ENCODE measurements at places on chromosomes 5 and 9.
A peak's percentile ranks its signal among the peaks of the same experiment; 100 is the strongest.

GRCh38 chr5:145591578-145591977 lies 243.6 kb downstream of the PRELID2 start:
- no peak for DNase-seq

GRCh38 chr9:92476962-92477361 lies 5.3 kb downstream of the ASPN start:
- no peak for DNase-seq

- DNase-seq = peak; percentile 22
Measured at GRCh38 chr9:124511426-124511840, 4.2 kb upstream of the NR5A1 start.

GRCh38 chr5:132103332-132103951 lies 29.9 kb downstream of the CSF2 start:
- peak; percentile 81 for DNase-seq

DNA sequence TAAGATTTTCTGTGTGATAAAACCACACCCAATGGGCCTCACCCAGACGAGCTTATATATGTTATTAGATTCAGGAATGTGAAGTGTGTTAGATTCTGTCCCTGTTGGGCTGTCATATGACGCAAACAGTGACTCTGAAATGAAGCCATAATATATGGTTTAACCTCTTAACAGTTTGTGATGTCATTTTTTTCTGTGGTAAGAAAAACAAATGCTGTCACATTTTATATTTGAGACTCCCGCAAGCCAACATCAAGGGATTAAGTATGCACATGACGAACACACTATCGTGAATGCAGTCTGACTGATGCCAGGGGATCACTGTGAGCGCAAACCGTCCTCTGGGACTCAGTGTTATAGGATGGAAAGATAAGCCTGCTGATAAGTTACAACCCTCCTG lies 321.7 kb downstream of the SH3GL2 start:
- DNase-seq = no peak

GRCh38 chr9:122332083-122332482 lies 38.7 kb upstream of the PTGS1 start:
- no peak for DNase-seq

- DNase-seq = no peak
Measured at GRCh38 chr5:42586625-42587024, 163.4 kb downstream of the GHR start.

DNA sequence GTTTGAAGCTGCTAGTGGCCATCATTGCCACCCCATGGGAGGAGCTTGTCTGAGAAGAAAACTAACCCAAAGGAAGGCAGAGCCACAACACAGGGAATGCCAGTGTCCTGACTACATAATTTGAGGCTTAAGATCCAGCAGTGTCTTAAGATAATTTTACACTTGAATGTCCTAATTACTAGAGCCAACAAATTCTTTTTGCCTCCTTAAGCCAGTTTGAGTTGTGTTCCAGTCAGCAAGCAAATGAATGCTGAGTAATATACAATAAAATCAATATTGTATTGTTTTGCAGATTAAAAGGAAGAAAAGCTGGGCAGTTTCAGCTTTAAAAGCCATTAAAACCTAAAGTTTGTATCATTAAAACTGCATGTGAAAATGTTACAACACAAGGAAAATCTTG lies 13.9 kb downstream of the HTR4 start:
- no peak for DNase-seq

GRCh38 chr5:174624733-174625522 lies 99.5 kb upstream of the MSX2 start:
- DNase-seq = no peak

DNA sequence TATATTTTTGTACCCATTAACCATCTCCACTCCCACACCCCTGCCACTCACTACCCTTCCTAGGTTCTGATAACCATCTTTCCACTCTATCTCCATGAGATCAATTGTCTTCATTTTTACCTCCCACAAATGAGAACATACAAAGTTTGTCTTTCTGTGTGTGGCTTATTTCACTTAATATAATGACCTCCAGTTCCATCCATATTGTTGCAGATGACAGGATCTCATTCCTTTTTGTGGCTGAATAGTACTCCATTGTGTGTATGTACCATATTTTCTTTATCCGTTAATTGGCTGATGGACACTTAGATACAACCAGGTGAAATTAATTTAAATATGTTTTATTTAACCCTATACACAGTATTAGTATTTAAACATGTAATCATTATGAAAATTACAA lies 552.9 kb downstream of the PDE4D start:
- DNase-seq = no peak

GRCh38 chr5:134101686-134102439 lies 12.6 kb upstream of the TCF7 start:
- peak; percentile 38 for DNase-seq

- peak; percentile 75 for DNase-seq
Measured at GRCh38 chr9:122125158-122125508, 32.0 kb upstream of the TTLL11 start.

GRCh38 chr5:129398026-129398678 lies 61.9 kb upstream of the ADAMTS19 start:
- DNase-seq = no peak

DNA sequence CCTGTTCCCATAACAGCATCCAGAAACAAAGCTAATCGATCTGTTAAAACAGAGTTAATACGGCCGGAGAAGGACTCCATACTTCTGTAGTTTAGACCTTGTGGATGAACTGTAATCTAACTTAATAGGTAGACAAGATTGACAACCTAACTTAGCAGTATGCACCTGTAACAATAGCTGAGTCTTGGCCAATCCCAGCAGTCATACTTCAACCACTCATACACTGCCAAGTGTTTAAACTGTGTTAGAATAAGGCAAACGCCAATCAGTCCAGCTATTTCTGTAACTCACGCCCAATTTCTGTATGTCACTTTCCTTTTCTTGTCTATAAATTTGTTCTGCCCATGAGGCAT lies 33.7 kb upstream of the MACIR start:
- no peak for DNase-seq

GRCh38 chr5:111366388-111366787 lies 142.2 kb downstream of the CAMK4 start:
- DNase-seq = no peak

DNA sequence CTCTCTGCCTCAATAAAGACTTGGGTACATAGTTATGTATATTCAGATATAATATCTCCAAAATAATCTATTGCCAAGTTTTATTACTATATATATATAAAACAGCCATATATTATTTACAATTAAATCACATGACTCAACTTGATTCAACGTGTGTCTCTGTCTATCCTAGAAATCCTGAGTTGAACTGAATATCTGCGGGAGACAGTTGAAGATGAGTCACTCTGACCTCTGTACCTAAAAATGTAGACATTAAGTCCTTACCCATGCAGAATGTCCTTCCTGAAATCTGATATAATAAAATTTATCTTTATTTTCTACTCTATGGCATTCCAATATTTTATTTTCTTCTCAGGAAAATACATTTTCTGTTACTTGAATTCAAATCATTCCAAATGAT lies 218.2 kb upstream of the PRDM9 start:
- DNase-seq = peak; percentile 18

GRCh38 chr9:113677057-113677456 lies 199.1 kb upstream of the ZNF618 start:
- no peak for DNase-seq

- no peak for DNase-seq
Measured at GRCh38 chr9:32427111-32427873, 42.8 kb downstream of the ACO1 start.

GRCh38 chr5:141903261-141903660 lies 20.4 kb upstream of the DELE1 start:
- DNase-seq = no peak

GRCh38 chr9:98657897-98658296 lies 50.8 kb downstream of the GABBR2 start:
- DNase-seq = no peak

- DNase-seq = no peak
Measured at GRCh38 chr5:62376064-62376463, 27.6 kb downstream of the DIMT1 start.

GRCh38 chr5:103259705-103260355 lies 1.3 kb downstream of the MACIR start:
- peak; percentile 55 for DNase-seq

GRCh38 chr9:109063760-109064159 lies 50.5 kb upstream of the CTNNAL1 start:
- DNase-seq = peak; percentile 36

DNA sequence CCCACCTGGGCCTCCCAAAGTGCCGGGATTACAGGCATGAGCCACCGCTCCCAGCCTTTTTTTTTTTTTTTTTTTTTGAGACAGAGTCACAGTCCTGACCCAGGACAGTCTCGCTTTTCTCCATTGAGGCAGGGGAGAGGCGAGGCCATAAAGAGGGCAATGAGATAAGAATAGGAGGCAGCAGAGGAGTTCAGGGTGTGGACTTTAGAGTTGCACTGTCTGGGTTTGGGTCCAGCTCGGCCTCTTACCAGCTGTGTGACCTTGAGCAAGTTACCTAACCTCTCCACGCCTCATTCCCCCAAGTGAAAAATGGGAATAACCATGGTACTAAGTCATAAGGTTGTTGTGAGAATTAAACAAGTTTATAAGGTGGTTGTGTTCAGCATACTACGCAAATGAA lies 24.6 kb upstream of the ANKH start:
- DNase-seq = no peak

GRCh38 chr5:174364676-174365075 lies 319.2 kb downstream of the NSG2 start:
- DNase-seq = no peak

Measured in RKO (cell line).